Esophagus muscularis mucosa (tissue), 4 donors: ENCODE measurements at places on chromosomes 13 and 19. TPM values are rescaled to one million over a fixed set of nuclear protein-coding genes. Genes with fewer than 3 reads are reported as not detected.

Gene EXOC3L2
- total RNA-seq: 3.6 TPM

DNA sequence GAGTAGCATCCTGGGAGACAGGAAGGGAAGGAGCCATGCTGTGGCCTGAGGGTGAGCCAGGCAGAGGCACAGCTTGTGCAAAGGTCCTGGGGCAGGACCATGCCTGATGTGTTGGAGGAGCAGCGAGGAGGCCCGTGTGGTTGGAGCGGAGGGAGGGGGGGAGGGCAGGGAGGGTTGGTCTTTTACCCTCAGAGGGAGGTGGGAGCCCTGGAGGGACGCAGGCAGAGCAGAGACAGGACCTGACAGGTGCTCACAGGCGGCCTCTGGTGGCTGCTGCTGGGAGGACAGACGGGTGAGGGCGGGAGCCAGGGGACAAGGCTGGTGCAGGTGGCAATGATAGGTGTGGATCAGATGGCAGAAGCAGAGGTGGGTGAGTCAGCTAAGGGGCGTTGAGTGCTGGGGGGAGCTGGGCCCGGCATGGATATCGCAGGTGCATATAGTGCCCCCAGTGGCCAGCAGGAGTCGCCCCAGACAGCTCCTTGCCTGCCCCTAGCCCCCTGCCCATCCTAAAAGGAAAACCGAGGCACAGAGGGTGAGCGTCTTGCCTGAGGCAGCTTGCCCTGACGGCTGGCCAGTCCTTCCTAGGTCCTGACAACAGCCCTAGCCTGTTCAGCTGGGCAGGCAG is 9.8 kb upstream of the GNA15 start:
- no peaks in the 10 kb centered on the region for H3K27me3 ChIP-seq
- no peak for DNase-seq
- H3K4me3 ChIP-seq: no peak overlapping the region
- H3K36me3 ChIP-seq: peaks cover 23% of the 10 kb centered on the region
- no peaks in the 10 kb centered on the region for H3K4me1 ChIP-seq
- H3K27ac ChIP-seq: no peak overlapping the region

- DNase-seq: peak; percentile 57
- no peak overlapping the region for H3K4me3 ChIP-seq
- no peaks in the 10 kb centered on the region for H3K4me1 ChIP-seq
- peaks cover 83% of the 10 kb centered on the region for H3K36me3 ChIP-seq
- no peaks in the 10 kb centered on the region for H3K27me3 ChIP-seq
These were observed 18.6 kb upstream of the ADPRHL1 start for GRCh38 chr13:113471844-113472243.

Gene MRPL57
- 28.0 TPM for total RNA-seq
